ENCODE measurements at places on chromosomes 5 and 9.

DNA sequence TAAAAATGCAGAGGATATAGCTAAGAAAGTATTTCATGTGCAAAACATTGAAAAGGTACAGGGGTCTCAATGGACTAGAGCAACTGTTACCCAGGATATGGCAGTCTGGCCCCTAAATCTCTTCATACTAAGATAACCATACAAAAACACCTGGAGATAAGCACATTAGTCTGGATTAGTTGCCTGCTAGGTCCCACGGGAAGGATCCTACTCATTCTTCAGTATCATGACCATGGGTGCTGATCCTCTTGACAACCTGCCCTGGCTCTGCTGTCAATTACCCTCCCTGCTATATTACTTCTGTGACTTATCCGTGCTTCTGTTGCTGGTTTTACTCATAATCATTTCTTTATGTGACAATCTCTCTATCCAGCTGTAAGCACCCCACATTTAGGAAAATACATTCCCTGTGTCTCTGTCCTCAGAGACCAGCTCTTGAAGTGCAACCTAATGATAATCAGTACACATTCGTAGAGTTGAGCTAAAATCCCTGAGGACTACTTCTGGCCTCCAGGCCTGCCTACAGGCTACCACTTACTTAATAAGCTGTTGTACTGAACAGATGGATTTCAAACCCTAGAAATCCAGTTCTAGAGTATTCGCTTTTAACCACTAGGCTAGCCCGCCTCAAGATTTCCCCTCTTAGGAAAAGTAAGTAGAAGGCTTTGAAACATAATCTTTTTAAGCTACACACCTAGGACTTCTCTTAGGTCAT, 190.5 kb upstream of the OR13F1 start:
- DNase-seq: no peak

DNA sequence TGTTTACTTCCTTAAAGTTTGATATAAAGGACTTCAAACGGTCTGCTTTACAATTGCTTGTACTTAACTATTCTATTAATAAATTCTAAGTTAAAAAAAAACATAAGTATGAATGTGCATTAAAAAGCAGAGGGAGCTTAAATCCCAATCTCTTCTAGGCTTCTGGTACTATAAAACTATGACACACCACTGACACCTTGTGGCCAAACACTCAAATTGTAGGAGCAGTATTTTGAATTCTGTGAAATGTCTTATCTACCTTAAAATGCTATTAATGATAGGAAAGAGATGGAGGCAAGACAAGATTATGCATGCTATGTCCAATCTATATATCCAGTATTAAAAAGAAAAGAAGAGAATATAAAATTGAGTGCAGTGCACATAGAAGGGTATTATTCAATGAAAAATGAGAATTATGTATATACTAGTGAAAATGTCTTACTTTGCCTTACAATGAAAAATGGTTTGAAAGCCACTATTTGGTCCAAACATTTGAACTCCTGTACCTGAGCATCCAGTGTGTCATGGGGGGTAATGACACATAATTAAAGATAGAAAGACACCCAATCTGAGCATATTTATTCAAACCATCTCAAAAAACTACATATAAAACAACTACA, 87.6 kb downstream of the ERP44 start:
- no peak for DNase-seq

DNA sequence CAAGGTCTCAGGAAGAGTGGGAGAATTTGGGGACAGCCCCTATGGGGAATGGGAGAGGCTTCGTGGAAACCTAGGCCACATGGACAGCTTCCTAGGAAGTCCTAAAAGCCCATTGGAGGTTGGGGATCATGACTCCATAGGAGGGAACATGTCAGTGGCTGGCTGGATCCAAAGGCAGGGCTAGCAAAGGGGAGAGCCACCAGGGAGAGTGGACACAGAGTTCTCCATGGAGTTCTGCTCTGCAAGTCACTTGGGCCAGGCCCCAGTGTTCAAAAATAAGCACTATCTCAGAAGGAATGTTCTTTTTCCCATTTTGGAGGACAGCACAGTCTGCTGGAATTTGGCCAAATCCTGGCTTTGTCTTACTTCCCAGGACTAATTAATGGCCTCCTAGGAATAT, 140.6 kb upstream of the RAD23B start:
- no peak for DNase-seq

GRCh38 chr5:109853377-109853776, 163.7 kb downstream of the MAN2A1 start:
- DNase-seq: no peak

GRCh38 chr5:58983526-58984452, 400.9 kb downstream of the RAB3C start:
- DNase-seq: no peak

Data from NCI-H1048 (cell line).